ENCODE measurements at places on chromosomes 2 and 18. TPM values are rescaled to one million over a fixed set of nuclear protein-coding genes. Genes with fewer than 3 reads are reported as not detected.

ASB3 gene
- total RNA-seq = 33.1 TPM

FTCDNL1 gene
- total RNA-seq = 1.2 TPM

VAMP5 gene
- total RNA-seq = 32.5 TPM

IL1F10 gene
- not detected for total RNA-seq

SEPTIN2 gene
- total RNA-seq = 430 TPM

PLGLB2 gene
- 0.63 TPM for total RNA-seq

VIT gene
- total RNA-seq = 10.0 TPM

CD226 gene
- total RNA-seq = 0.34 TPM

HOXD9 gene
- total RNA-seq = not detected

FOSL2 gene
- 26.6 TPM for total RNA-seq

LOXHD1 gene
- total RNA-seq = not detected

MYO1B gene
- 84.0 TPM for total RNA-seq

SNRNP200 gene
- 43.0 TPM for total RNA-seq

RGPD3 gene
- under 0.01 TPM for total RNA-seq

DNER gene
- 2.8 TPM for total RNA-seq

FBXO15 gene
- 0.79 TPM for total RNA-seq

CNGA3 gene
- total RNA-seq = 0.16 TPM

ASPRV1 gene
- 0.43 TPM for total RNA-seq

FOXD4L1 gene
- under 0.01 TPM for total RNA-seq

GAREM2 gene
- 0.47 TPM for total RNA-seq
